Progenitor cell of endocrine pancreas (in vitro differentiated cells): ENCODE measurements at places on chromosomes 6 and 20.

GRCh38 chr20:51804754-51805153, 2.4 kb upstream of the SALL4 start:
- no peak for DNase-seq

- DNase-seq, result no peak
Measured at GRCh38 chr6:137852346-137852745, 14.7 kb upstream of the TNFAIP3 start.

GRCh38 chr6:53171605-53172467, 23.2 kb upstream of the GCM1 start:
- DNase-seq, result peak; percentile 91

GRCh38 chr6:16345449-16346330, 107.3 kb downstream of the GMPR start:
- DNase-seq, result no peak

DNA sequence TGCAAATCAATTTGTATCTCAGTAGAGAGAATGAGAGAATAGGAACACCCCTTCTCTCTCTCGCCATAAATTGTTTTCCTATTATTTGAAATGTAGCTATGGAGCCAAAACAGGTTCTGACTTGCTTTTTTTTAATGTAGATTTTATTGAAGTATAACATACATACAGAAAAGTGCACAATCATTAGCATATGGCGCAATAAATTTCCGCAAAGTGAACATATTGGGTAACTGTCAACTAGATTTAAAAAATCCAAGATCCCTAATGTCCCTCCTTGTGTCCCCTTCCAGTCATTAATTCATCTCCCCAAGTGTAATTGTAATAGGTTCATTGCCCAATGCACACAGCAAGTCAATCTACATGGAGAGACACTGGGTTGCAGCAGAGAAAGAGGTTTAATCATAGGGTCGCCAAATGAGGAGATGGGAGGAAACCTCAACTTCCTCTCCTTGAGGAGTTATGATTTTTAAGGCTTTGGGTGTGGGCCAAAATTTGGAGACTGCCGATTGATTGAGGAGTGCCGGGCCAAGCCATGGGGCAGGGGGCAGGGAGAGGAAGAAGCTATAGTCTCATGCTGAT, 43.3 kb upstream of the TGM3 start:
- DNase-seq, result no peak

DNA sequence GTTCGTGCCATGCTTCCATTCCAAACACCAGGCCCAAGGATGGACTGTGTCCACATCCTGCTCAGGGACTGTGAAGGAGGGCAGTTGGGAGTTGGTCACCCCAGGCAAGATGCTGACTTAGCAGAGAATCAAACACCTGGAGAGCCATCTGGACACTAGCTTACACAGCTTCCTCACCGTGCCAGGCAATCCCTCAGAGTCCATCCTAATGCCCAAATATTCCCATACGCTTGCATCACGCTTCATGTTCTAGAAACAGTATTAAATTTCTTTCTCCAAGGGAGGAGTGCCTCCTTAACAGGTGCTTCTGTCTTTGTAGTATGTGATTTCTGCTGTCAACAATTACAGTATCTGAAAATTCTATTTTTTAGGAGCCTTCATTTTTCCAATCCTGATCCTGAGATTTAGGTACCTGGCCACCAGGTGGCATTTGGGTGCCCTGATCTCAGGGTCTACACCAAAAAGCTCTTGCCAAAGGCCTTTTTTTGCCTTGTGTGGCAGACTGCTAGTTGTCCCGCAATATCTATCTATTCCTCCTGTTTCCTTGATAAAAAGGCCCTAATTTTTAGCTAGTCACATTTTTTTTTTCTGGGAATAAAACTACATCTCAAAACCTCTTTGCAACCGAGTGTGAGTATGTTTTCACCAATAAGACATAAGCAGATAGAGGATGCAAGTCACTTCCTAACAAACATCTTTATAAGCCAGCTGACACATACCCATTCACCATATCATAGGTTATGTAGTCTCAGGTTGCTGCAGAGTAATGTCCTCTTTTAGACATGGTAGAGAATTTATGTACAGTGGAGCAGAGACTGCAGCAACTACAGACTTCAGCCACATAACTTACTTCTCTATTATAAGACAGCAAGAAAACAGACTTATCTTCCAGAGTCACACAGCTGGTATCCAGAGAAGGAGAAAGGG, 85.0 kb downstream of the PREP start:
- no peak for DNase-seq

GRCh38 chr6:89792881-89793280, 26.7 kb downstream of the MDN1 start:
- no peak for DNase-seq

GRCh38 chr6:163398815-163399214, 15.7 kb upstream of the QKI start:
- no peak for DNase-seq

DNA sequence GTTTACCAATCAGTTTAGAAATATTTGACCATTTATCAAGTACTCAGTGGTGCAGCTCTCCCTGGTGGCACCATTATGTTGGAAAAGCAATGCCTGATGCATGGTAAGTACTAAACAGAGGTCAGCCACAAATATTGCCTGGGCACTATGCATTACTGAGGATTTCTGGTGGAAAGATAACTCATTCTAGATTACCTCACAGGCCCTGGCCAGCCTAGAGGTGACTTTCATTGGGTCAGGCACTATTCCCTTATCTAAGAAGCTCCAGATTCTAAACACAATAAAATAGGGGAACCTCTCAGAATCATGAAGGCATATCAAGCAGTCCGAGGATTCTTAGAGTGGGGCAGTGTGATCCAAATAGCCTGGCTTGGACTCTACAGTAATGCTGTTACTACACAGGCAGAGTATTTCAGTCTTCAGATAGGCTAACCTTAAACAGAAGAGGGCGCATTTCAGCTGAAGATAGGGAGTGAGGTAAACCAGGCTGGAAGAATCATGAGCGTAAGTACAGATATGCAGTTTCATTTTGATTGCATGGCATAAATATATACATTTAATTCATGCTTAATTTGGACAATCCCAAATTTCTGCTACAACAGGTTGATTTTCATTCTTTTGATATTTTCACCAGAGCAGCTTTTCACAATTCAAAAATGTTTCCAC, 12.1 kb downstream of the LGSN start:
- DNase-seq, result no peak

GRCh38 chr20:52889225-52889624, 82.9 kb upstream of the TSHZ2 start:
- DNase-seq, result no peak

GRCh38 chr6:112651239-112651638, 304.1 kb downstream of the RFPL4B start:
- no peak for DNase-seq

DNA sequence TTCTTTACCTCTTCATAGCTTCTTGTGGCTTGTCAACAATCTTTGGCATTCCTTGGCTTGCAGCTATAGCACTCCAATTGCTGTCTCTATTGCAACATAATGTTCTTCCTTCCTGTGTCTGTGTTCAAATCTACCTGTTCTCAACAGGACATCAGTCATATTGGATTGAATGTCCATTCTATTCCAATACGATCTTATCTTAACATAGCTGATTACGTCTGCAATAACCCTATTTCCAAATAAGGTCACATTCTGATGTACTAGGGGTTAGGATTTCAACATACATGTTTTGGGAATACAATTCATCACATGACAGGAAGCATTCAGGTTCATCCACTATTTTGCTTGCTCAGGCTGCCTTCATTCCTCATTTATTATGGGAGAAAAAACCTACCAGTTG, 684.4 kb upstream of the CITED2 start:
- no peak for DNase-seq

- no peak for DNase-seq
Measured at GRCh38 chr6:55255113-55255512, 72.2 kb upstream of the GFRAL start.

DNA sequence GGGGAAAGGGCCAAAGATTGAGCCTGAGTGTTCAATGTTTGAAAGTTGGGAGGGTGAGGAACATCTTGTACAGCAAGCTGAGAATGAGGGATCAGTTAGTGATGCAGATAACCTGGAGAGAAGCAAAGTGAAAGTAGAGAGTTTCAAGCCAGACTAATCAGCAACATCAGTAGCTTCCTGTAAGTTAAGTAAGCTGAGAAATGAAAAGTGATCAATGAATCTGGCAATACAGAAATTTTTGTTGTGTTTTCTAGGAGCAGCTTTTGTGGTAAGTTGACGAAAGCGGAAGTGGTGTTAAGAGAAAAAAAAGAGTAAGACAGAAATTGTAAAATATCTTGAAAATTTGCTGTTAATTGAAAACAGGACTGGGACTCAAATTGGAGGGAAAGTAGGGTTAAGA, 855.5 kb upstream of the MAP3K7 start:
- DNase-seq, result no peak

GRCh38 chr6:44966449-44967092, 361.6 kb upstream of the RUNX2 start:
- no peak for DNase-seq

DNA sequence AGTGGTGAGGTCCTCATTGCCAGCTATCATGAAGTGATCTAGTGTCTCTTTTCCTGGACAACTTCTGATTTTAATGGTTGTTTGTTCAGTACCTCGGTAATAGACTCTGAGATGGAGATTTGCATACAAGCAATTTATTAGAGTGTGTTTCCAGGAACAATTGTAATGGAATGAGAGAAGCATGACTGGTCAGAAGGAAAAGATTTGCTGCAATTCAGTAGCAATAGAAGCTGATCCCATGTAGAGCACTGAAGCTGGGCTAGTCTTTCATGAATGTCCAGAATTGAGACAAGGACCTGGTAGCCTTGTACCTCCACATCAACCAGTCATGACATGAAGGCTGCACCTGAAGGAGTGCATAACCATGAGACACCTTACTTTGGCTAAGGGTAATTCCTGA, 526.5 kb downstream of the NKAIN2 start:
- DNase-seq, result no peak

DNA sequence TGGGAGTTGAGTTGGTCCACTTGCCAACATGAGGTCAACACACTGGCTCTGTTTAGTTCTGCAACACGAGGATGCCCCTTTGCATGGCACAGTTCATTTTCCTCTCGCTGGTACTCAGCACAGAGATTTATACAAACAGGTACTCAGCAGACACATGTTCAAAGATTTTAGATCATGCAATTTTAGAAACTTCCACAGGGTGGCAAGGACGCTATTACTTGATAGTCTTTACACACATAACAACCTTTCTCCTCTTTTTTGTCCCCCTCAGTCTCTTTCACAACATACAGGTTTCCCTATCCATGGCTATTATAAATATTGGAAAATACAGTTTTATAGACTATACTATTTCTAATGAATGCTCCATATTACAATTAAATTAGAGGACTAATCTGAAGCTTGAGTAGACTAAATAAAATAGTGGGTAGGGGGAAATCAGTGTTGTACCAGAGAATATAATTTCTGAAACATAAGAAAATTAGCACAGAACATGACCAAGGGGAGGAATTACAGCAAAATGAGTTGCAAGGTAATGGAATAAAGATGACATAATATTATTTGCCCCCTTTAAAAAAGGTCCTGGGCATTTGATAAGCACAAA, 331.8 kb upstream of the BTBD3 start:
- no peak for DNase-seq
